ENCODE measurements at places on chromosomes 11 and 22.

DNA sequence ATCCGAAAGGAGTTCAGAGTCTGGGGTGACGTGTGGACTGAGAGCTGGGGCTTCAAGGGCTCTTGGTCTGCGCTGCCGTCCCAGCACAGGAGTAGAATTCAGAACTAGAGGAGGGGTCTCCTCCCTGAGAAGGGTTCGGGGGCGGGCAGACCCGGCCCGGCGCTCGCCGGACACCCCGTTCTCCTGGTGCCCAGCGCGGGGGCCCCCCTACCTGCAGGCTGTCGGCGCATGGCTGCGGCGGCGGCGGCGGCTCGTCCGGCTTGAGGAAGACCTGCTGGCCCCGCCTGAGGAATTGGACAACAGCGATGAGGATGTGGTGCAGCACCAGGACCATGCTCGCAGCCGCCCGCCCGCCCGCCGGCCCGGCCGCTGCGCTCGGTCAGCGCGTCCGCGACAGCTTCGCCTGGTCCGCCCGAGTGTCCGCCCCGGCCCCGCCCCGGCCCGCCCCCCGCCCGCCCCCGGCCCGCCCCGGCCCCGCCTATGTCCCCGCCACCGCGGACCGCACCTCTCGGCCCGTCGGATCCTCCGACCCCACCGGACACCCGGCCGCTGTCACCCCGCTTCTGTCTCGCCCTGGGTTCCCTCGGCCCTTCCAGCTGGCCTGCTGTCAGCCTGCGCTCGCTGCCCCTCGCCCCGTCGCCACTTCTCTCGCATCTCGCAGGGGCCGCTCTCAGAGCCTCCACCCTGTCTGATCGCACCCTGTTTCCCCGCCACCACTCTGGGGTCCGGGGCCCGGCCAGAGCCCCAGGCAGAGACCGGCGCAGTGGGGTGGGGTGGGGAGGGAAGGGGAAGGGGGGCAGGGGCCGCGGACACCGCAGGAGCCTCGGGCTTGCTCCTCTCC lies 32.0 kb downstream of the PDE2A start:
- DNase-seq, result no peak

GRCh38 chr22:27836181-27836580 lies 34.6 kb upstream of the MN1 start:
- DNase-seq, result no peak

GRCh38 chr11:128195756-128196155 lies 391.6 kb downstream of the ETS1 start:
- DNase-seq, result no peak

- no peak for DNase-seq
Measured at GRCh38 chr11:35135222-35135621, 3.7 kb upstream of the CD44 start.

DNA sequence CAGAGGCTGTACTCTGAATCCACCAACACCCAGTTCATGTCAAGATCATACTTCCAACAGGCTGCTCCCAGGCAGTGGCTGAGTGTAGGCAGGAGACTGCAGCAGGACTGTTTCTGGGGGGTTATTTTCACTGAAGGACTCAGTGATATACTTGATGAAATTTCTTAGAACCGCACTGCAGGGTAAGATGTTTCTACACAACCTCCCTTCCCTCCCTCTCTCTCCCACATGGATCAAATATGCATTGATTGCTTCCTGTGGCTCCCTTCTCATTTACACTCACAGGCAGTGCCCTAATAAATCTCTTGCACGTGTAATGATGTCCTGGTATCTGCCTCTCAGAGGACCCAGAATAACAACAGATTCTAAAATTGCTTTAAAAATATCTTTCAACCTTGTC lies 251.3 kb upstream of the CCDC179 start:
- no peak for DNase-seq

- no peak for DNase-seq
Measured at GRCh38 chr11:28697920-28698827, 590.0 kb downstream of the METTL15 start.

DNA sequence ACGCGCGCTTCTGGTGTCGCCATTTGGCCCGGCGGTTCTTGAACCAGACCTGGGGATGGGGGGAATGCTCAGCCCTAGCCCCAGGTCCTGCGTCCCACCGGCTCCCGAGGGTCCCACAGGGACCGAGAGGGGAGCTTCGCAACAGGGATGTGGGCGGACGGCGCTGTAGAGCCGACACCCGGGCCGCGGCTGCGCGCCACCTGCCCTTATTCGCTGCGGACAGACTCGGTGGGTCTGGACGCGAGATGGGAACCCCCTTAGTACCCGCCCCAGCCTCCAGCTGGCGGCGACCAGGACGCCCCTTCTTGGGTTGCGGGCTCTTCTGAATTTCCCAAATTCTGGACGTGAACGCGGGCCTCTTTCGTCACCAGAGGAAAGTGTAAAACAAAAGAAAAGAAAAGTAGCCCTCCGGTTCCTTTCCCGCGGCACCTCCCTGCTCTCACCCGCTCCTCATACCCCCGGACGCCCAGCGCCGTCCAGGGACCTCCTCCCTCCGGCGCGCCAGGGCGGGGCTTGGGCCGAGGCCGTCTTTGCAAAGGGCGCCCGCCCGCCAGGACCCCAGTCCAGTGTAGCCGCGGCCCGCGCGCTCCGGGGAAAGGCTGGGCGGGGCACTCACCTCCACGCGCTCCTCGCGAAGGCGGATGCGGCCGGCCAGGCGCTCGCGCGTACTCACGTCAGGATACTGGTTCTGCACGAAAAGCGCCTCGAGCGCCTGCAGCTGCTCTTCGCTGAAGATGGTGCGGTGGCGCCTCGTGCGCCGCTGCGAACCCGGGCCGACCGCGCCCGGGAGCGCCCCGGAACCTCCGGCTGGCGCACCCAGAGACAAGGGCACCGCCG lies 827 bp downstream of the GSC2 start:
- no peak for DNase-seq

GRCh38 chr11:64716473-64717267 lies 6.3 kb downstream of the NRXN2 start:
- DNase-seq, result no peak

DNA sequence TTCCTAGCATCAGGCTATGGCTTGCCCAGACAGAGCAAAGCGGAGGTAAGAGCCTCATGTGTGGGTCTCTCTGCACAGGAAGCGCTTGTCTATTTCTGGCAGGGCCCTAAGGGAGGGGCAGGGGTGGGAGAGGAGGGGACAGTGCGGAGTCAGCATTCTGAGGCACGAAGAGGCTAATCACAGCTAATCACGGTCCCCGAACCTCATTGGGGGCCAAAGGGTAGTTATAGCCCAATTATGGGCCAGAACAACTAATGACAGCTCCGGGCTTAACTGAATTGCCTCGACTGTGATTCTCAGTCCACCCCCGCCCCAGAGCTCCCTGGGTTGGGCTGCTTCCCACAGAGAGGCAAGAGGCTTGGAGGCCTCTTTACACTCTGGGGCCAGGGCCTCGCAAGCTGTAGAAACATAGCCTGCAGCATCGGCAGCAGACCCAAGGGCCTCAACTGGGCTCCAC lies 72.7 kb upstream of the PRDM11 start:
- no peak for DNase-seq

DNA sequence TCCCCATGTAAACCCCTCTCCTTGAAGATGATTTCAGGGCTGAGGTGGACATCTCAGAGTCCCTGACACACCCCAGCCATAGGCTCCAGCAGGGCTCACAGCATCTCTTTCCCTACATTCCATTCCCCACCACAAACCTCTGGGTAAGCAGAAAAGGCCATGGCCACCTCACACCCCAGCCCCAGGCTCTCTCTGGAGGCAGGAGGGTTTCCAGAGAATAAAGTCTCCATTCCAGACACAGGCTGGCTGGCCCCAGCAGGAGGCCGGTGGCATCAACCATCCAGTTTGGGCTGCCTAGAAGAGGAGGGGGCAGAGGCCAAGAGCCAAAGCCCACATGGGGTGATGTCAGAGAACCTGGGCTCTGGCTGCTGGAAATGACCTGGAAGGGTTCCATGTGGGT lies 61.4 kb downstream of the TP53I11 start:
- DNase-seq, result no peak

- DNase-seq, result no peak
Measured at GRCh38 chr11:99079576-99079975, 58.8 kb downstream of the CNTN5 start.

- DNase-seq, result no peak
Measured at GRCh38 chr11:73971175-73971719, 11.4 kb downstream of the UCP2 start.

GRCh38 chr11:86608251-86608799 lies 64.1 kb downstream of the ME3 start:
- DNase-seq, result peak; percentile 66

GRCh38 chr11:120988603-120989002 lies 35.3 kb upstream of the TBCEL start:
- no peak for DNase-seq

DNA sequence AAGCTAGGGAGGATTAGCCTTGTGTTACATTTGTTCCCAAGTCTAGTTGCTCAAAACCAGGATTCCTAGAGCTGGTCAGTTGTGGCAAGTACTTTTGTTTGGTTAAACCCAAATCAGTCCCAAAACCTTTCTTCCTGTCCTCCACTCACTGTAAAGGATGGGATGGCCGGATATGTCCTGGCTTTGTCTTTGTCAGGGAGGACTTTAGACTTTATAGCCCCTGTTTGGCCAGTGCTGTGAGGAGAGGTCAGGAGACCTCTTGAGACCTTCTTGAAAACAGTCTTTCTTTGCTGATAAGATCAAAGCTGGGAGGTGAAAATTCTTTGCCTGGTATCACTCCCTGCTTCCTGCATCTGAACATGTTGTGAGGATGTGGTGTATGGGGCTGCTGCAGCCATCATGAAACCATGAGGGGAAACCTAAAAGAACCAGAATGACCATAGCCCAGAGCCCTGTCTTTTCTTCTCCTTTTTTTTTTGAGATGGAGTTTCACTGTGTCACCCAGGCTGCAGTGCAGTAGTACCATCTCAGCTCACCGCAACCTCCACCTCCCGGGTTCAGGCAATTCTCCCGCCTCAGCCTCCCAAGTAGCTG lies 43.6 kb upstream of the FTH1 start:
- DNase-seq, result no peak

- DNase-seq, result no peak
Measured at GRCh38 chr11:2674658-2675131, 25.1 kb downstream of the KCNQ1OT1 start.

GRCh38 chr22:44249376-44250147 lies 63.2 kb downstream of the SHISAL1 start:
- no peak for DNase-seq

DNA sequence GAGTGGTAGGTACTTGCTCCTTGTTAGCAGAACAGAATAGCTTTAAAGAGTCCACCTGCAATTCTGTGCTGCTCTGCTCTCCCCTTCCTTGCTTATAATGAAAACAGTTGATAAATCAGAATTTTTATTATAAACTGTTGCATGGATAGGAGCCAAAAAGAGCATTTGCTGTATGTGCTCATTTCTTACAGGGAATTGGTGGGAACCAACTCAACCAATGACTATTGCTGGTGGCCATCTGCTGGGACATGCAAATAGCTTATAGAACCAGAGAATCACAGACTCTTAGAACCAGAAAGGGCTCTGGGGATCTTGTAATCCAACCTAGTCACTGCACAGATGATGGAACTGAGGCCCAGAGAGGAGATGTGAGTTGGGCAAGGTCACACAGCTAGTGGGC lies 43.1 kb upstream of the NECTIN1 start:
- DNase-seq, result no peak

GRCh38 chr11:57513911-57514537 lies 1.5 kb downstream of the SLC43A1 start:
- DNase-seq, result no peak

DNA sequence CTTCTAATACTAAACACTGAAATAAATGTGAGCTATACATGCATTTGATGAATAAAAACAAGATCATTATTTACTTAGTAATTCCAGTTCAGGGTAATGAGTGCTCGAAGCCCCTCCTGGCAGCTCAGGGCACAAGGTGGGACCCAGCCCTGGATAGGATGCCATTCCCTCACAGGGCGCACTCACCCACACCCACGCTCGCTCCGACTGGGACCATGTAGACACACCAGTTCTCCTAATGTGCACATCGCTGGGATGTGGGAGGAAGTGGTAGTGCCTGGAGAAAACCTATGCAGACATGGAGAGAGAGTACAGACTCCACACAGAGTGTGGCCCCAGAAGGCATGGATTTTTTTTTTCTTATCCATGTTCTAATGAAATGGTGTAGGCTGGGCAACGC lies 44.5 kb upstream of the RASSF10 start:
- no peak for DNase-seq

DNA sequence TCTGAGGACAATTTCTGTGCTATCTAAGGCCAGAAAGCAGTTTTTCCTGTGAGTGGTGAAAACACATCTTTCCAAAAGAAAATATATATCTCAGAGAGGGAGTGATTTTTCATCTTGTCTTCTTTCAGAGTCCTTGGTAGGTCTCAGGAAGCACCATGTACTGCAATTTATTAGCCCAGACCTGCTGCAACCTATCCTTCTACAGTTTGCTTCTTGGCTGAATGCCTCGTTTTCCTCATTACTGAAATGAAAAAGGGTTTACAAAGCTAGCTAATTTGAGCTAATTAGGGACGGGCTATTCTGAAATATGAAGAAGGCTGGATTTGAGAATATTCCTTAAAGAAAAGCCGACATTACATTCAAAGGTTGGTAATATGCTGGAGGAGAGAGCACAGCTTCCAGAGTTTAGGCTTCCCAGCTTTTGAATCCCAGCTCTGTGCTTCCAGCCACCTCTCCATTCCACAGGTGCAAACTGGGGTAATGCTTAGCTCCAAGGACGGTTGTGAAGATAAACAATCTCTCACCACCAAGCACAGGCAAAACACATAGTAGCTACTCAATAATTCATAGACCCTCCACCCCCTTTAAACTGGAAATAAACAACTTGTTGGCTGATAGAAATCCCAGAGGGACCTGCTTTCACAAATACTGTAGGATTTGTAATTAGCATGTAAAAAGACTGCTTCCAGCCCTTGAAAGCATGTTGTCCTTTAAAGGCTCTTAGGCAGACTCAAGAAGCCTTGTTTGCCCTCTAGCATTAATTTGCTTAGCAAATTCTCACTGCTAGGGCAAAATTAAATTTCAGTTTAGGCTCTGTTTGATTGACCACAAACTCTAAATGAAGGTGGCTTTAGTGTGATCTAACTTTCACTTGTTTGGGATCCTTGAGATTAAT lies 24.5 kb upstream of the SESN3 start:
- DNase-seq, result peak; percentile 99

DNA sequence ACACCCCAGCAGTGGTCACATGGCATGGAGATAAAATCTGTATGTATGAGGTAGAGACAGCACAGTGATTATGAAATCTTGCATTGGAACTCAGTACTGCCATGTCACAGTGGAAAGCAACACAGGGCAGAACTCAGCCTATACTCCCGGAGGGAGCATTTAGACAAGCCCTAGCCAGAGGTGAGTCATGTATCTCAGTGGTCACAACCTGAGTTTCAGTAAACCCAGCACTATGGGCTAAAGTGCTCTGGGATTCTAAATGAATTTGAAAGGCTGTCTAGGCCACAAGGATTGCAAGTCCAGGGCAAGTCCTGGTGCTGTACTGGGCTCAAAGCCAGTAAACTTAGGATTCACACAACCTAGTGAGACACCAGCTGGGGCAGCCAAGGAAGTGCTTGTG lies 1717.1 kb upstream of the RAG2 start:
- no peak for DNase-seq

DNA sequence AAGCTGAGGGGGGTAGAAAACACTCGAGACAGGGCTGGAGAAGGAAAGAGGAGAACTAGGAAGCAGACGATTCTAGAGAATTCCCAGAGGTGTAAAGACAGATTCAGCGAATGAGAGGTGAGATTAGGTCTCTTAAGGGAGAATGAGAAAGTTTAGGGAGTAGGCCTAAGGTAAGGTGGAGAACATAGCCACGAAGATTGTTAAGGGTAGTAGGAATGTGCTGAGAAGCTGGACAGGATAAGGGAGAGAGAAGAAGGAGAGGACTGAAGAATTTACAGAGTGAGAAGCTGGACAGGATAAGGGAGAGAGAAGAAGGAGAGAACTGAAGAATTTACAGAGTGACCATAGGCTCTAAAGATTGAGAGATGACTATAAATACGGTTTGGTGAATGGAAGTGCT lies 908 bp downstream of the PPME1 start:
- DNase-seq, result no peak
